ENCODE measurements at places on chromosomes 3 and 15.

DNA sequence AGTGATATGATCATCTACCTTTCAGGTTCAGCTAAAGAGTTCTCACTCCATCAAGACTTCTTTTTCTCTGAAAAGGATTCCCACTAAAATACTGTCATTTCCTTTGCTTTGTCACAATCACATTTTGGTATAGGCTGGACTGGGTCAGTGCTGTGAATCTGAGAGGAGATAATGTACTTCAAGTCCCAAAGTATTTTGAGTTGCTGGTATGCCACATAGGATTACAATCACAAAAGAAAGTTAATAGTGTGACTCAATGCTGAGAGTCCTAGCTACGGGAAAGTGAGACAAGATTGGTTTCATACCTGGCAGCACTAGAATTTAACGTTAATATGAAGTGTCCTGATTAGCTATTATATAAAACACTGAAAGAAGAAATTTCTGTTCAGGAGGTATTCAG is 1073.5 kb downstream of the FHIT start:
- no peak for DNase-seq

DNA sequence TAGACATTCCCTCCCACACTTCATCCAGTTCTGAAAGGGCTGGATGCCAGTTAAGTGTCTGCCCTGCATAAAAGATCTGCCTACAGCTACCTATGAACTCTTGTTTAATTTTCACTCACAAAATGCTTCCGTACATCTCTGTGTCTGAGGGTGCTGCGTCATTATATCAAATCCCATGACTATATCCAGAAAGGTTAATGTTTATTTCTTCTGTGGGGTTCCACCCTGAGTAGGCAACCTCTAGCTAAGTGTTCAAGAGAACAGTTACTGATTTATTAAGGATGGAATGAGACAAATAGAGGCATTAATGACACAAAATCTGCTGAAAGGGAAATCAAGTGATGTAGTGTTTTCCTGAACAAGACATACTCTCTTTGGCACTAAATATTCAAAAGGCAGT is 220.2 kb downstream of the MTHFS start:
- DNase-seq: no peak

GRCh38 chr3:164360738-164361406 is 717.4 kb downstream of the SI start:
- no peak for DNase-seq

DNA sequence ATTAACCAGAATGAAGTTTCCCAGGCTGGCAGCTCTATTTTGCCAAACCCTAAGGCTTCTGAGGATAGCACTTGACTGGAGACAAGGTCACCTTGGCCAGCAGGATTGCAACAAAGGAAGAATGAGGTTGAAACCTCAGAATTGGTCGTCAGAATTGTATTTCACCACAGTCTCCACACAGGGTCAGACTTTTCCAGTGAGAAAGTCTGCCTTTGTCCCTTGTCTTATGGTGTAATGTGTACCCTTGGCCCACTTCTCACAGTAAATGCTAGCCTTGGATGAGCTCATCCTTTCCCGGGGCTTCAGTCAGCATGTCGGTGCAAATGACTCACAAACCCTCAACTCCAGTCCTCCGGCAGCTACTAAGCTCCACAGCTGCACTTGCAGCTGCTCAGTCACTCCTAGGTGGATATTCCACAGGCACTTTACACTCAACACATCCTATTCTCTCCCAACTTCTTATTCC is 19.7 kb downstream of the SSR3 start:
- peak; percentile 95 for DNase-seq

DNA sequence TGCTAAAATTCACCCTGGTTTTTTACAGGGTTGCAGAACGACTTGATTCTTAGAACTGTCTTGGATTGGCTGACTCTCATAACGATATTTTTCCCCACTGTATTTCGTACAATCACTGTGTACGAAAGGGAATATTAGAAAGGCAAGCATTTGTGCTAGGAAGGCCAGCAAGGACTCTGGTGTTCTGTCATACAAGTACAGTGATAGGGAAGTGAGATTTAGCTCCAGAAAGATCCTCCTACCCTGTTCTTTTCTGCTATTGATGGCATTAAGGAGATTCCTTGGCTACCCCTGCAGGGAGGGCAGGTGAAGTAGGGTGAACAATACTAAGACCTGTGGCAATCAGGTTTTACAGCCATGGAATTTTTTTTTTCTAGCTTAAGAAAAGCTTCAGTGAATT is 53.8 kb upstream of the SCAANT1 start:
- no peak for DNase-seq

GRCh38 chr3:13693441-13693840 is 144.5 kb downstream of the FBLN2 start:
- DNase-seq: no peak

DNA sequence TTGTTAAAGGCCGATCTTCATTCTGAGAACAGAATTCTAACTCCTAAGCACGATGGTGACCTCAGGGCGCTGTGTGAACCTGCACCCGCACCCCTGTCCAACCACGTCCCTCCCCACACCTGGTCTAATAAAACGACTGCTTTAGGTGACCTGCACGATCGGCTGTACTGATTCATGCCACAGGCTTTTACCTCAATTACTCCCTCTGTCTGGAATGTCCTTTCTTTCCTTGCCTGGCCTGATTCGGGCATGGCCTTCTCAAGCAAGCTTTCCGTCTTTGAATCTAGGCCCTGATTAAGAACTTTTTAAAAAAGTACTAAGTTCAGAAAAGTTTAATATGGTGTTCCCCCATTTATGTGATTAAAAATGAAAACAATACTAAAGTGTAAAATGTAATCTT is 842 bp upstream of the U2SURP start:
- no peak for DNase-seq

GRCh38 chr3:37386627-37387230 is 212.3 kb upstream of the LRRFIP2 start:
- no peak for DNase-seq

- DNase-seq: no peak
These were observed 25.0 kb upstream of the DGKG start for GRCh38 chr3:186386883-186387560.

DNA sequence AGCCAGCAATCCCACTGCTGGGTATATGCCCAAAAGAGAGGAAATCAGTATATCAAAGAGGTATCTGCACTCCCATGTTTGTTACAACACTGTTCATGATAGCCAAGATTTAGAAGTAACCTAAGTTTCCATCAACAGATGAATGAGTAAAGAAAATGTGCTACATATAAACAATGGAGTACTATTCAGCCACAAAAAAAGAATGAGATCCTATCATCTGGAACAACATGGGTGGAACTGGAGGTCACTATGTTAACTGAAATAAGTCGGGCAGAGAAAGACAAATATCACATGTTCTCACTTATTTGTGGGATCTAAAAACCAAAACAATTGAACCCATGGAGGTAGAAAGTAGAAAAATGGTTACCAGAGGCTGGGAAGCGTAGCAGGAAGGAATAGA is 108.2 kb downstream of the TBC1D5 start:
- no peak for DNase-seq

DNA sequence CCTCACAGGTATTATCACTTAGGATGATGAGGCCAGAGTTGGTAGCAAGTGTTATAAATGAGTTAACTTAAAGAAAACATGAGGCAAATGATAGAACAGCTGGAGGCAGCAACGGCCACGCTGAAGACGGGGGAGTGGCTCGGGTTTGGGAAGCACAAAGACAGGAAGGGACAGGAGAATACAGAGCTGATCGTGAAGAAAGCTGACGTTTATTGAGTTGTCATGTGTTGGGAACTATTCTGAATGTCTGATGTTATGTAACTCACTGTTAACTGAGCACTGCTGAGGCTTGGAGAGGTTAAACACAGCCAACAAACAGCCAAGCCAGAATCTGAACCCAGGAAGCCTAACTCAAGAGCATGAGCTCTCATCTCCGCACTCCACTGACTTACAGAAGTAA is 42.3 kb downstream of the FGD5 start:
- DNase-seq: no peak

GRCh38 chr15:65089206-65089824 is 12.8 kb downstream of the KBTBD13 start:
- DNase-seq: no peak
